ENCODE measurements at places on chromosomes 1 and 21.

GRCh38 chr1:186882372-186883134 lies 53.8 kb downstream of the PLA2G4A start:
- no peak for DNase-seq

- DNase-seq: peak; percentile 46
These were observed 54.7 kb downstream of the STUM start for GRCh38 chr1:226603022-226603857.

- DNase-seq: no peak
These were observed 1561.5 kb downstream of the MRPL39 start for GRCh38 chr21:24045775-24046215.

GRCh38 chr1:43757343-43758053 lies 50.2 kb downstream of the ST3GAL3 start:
- DNase-seq: no peak

- no peak for DNase-seq
These were observed 91.6 kb upstream of the COL6A1 start for GRCh38 chr21:45889961-45890360.

GRCh38 chr1:209318181-209319056 lies 265.1 kb upstream of the CAMK1G start:
- no peak for DNase-seq

DNA sequence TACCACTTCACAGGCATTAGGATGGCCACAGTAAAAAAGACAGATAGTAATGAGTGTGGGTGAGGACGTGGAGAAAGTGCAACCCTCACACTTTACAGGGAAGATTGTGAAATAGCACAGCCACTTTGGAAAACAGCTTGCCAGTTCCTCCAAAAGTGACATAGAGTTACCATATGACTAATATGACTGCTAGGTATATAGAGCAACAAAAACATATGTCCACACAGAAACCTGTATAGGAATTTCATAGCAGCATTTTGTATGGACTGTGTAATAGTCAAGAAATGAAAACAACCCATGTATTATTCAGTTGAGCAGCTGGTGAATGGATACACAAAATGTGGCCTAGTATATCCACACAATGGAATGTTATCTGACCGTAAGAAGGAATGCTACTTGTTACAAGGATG lies 30.4 kb upstream of the LBR start:
- DNase-seq: no peak

DNA sequence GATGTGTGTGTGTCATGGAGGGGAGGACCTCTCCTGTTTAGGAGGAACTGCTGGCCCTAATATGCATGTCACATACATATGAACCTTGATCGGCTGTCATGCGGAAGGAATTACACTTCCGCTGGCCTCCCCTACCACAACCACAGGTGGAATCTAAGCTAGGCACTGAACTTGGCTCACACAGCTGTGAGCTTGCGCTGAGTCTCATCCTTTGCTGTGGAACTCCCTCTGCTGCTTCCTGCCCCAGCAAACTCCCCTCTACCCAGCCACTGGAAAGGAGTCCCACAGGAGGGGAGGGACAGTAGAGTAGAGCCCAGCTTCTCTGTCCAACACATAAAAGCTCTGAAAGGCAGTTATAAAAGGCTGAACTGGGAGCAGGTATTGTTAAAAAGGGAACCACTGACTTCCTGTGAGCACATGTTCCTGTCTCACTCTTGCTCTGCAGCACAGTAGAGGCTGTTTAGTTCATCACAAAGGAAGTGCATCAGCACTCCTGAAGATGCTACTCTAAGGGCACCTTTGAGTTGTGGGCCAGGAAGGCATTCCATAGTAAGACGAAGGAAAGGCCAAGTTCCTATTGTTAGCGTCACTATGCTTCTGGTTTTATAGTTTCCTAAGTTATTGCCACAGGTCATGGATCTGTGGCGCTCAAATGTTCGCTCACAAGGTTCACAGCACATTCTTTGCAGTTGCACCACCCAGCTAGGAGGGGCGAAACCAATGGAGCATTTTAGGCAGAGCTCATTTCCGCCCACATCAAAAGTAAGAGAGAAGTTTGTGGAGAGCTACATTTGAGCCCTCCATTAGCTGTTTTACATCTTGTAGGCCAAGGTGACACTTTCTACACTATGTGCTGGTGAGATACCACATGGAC lies 17.7 kb upstream of the PTPRC start:
- DNase-seq: no peak

DNA sequence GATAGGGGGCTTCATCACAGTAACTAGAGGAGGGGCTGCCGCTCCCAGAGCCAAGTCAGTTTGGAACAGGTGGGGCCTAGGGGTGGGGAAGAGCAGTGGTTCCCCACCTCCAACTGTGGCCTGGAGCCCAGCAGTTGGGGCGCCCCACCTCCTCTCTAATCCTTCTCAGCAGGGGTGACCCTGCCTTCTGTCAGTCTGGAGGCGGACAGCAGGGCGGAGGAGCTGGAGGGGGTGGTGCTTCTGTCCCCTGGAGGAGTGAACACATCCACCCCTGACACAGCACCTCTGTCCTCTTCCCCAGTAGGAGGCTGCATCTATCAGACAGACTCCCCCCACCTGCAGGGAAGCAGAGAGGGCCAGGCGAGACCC lies 73.8 kb downstream of the MRPL37 start:
- DNase-seq: no peak

- DNase-seq: no peak
These were observed 99.4 kb upstream of the C1orf87 start for GRCh38 chr1:60173006-60173405.

GRCh38 chr1:27349784-27350662 lies 8.2 kb downstream of the SYTL1 start:
- no peak for DNase-seq

GRCh38 chr1:24253571-24253970 lies 65.6 kb upstream of the GRHL3 start:
- DNase-seq: no peak

GRCh38 chr1:48679859-48680258 lies 96.8 kb downstream of the BEND5 start:
- no peak for DNase-seq

- DNase-seq: no peak
These were observed 11.7 kb downstream of the FLG start for GRCh38 chr1:152313319-152313801.

DNA sequence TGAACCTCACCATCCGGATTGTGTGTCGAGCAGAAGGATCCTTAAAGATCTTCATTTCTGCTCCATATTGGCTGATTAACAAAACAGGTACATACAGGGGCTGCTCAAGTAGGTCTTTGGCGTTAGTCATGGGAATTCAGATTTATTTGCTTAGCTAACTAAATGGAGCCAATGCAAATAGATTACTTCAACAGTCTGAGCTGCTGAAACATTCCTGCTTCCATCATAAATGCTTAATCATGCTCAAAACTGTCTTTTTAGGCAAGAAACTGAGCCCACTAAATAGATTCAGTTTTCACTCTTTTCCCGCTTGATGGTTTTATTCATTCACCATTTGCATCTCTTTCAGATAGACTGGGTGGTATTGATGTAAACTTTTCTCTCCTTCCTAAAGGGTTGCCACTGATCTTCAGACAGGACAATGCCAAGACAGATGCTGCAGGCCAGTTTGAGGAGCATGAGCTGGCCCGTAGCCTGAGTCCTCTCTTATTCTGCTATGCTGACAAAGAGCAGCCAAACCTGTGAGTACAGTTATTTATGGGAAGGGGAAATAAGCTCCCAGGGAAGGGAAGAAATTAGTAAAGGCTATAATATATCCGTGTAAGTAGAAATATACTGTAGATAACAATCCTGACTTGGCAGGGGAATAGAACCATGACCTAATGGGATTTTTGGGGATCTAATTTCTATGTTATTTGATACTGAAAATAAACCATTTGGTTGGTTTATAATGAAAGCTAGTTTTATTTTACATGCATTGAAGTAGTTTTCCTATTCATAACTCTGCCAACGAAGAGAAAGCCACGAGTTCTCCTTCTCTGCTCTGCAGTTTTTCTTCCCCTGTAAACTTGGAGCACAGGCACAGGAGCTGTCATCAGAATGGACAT lies 126.4 kb downstream of the VPS13D start:
- DNase-seq: no peak

DNA sequence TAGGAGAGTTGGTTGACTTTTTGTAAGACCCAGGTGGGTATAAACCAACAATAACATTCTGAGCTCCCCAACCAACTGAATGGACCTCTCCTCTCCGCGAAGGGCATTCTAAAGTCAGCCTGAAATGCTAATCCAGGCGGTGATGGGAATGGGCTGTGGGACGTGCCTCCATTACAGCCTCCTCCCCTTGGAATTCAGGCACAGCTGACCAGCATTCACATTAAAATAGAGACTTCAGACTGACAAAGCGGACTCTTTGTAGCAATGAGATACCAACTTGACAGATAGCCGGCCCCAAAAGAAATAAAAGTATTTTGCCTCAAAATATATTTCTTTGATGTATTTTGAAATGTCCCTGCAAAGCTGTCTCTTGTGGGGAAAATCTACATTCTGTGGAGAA lies 101.7 kb downstream of the KIF26B start:
- no peak for DNase-seq

DNA sequence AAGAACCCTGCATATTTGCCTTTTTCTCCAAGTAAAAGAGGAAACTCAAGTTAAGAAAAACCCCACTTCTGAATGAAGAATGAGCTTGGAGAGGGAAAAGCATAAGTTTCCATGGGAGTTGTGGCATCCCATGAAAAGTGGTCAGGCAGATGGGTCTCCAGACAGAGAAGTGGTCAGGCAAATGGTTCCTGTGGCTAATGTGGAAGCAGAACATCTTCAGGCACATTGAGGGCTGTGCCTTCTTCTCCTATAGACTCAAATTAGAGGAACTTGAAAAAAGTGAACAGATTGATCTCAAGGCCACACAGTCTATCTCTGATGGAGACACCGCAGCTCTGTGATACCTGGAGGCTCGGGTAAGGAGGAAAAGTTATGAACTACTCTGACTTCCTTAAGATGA lies 55.7 kb upstream of the KIRREL1 start:
- no peak for DNase-seq

DNA sequence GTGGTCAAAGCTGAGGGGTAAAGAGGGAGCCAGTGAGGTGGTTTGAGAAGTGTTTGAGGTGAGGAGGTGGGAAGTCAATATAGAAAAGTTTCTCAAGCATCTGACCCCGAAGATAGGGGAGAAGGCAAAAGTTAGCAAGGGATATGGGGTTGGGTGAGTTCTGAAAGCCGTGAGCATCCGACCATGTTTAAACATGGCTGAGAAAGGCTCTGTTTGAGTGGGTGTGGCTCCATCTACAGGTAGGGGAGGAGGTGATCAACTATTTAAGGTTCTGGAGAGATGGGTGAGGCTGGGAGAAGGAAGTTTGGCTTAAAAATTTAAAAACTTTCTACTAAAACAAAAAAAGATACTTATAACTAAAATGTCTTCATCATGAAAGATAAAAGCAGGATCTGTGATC lies 273.8 kb downstream of the KCNJ6 start:
- DNase-seq: no peak

DNA sequence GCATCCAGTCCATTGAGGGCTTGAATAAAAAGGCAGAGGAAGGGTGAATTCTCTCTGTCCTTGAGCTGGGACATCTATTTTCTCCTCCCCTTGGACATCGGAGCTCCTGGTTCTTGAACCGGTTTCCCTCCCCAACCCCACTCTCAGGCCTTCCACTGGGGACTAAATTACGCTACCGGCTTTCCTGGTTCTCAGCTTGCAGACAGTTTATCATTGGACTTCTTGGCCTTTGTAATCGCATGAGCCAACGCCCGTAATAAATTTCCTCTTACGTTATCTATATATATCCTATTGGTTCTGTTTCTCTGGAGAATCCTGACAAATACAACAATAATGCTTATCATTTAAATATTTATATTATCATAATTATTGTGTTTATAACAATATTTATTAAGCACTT lies 20.4 kb upstream of the COL9A2 start:
- no peak for DNase-seq

- DNase-seq: no peak
These were observed 11.2 kb upstream of the VPS45 start for GRCh38 chr1:150056407-150056806.

DNA sequence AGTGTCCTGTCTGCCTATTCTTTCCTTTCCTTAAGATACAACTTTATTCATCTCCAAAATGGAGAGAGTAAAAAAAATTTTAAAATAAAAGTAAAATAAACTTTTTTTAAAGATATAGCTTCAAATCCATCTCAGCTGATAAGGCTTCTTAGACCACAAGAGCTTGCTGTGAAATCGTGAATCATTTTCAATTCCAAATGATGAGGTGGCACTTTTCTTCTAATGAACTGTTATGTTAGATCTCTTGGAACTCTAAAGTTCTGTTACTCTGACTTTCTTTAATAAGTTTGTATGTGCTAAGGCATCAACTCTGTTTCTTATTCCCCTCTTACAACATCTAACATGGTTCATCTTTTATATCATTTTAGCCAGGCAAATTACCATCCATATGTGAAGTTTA lies 4.5 kb downstream of the SH3GLB1 start:
- DNase-seq: no peak

- DNase-seq: no peak
These were observed 1103.0 kb downstream of the PLA2G4A start for GRCh38 chr1:187931776-187932175.

- DNase-seq: no peak
These were observed 68.1 kb downstream of the VWA5B1 start for GRCh38 chr1:20358761-20359263.

DNA sequence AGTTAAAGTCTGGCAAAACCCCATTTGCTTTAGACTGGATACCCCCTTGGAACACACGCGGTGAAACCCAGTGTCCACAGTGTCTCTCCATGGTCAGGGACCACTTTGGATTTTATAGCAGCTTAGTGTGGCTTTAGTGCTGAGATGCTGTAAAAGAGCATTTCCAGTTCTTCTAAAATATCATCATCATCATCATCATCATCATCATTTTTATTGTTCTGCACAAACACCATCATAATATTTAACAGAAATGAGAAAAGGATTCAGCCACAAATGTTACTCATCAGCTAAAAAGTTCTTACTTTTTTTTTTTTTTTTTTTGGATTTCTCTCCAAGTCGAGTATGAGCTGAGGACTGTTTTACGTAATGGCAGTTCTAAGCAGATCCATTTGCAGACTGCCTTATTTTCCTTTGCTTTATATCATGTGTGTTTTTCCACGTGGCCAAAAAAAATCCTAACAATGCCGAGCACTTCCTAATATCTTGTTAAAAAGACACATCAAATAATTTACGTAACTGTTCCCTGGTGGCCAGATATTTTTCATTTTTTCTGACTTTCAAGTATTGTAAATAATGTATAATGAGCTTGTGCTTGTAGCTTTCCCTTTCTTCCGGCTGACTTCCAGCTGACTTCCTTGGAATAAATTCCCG lies 62.8 kb downstream of the EVA1C start:
- DNase-seq: peak; percentile 82

DNA sequence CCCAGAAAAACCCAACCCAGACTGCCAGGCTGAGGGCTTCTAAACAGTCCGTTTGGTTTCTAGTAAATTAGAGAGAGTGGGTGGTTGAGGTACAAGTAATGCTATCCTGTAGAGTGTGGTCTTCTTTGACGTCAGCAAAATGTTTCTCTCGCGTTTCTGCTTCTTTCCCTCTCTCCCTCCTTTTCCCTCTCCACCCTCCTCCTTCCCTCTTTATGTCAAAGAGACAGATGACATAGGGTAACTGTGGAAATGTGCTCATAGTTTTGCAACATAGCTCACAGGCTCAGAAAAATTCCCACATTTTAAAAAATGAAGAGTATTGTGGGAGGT lies 158.3 kb downstream of the TOMM20 start:
- no peak for DNase-seq

All from AG09309 (cell line).